ENCODE measurements at places on chromosomes 7 and 10.

- DNase-seq: no peak
Measured at GRCh38 chr10:43688348-43688892, 39.7 kb upstream of the ZNF32 start.

GRCh38 chr7:4282434-4283223, 399.5 kb upstream of the FOXK1 start:
- no peak for DNase-seq

DNA sequence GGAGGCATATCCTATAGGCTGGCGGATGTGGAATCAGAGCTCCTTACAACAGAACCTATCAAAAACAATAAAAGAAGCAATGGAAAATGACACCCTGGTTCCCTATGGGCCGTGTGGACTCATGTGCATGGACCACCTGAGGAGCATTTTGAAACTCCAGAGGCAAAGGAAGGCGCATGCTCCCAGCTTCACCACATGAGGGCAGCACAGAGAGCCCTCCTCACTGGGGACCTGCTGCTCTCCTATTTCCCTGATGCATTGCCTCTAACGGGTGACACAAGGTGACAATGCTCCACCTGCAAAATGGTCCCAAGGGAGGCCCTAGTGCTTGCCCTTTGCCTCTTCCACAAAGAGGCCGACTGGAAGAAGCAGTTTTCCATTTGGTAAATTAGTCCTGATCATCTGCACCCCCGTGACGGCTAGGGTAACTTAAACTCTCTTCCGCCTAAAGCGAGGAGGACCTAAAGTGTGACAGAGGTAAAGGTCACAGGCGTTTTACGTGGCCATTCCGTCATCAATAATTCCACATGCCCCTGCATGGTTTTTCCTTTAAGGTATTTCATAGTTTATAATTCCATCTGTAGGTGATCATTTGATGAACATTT, 67.7 kb downstream of the GPAM start:
- DNase-seq: no peak

- no peak for DNase-seq
Measured at GRCh38 chr10:129476431-129476830, 9.4 kb downstream of the MGMT start.
